Calu3 (cell line): ENCODE measurements at places on chromosomes 6 and 20. TPM values are rescaled to one million over a fixed set of nuclear protein-coding genes. Genes with fewer than 3 reads are reported as not detected.

GRCh38 chr20:56582542-56582941 is 46.6 kb upstream of the TFAP2C start:
- no peak for DNase-seq

DNA sequence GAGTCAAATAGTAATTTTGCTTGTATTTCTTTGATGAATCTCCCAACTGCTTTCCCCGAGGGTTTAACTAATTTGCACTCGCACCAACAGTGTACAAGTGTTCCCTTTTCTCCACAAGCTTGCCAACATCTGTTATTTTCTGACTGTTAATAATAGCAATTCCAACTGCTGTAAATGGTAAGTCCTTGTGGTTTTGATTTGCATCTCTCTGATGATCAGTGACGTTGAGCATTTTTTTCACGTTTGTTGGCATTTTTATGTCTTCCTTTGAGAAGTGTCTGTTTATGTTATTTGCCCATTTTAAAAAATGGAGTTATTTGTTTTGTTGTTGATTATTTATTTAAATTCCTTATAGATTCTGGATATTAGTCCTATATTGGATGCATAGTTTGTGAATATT is 399.8 kb upstream of the MAN1A1 start:
- DNase-seq, result no peak

GRCh38 chr6:27295301-27296079 is 16.6 kb downstream of the POM121L2 start:
- peak; percentile 69 for DNase-seq

- no peak for DNase-seq
Observed at GRCh38 chr6:155142168-155143028, 121.4 kb upstream of the CLDN20 start.

Gene OR2H1
- total RNA-seq, result not detected in 2 replicates

Gene NKAIN4
- not detected in 2 replicates for total RNA-seq

Gene LEMD2
- total RNA-seq, result 117 and 126 TPM in 2 replicates

Gene EFCAB8
- total RNA-seq, result 1.1 and 2.5 TPM in 2 replicates
